ENCODE measurements at places on chromosomes 3 and 15.

- DNase-seq: no peak
Observed at GRCh38 chr3:73832426-73832825, 207.7 kb upstream of the PDZRN3 start.

- DNase-seq: peak; percentile 54
Observed at GRCh38 chr3:45123030-45123429, 23.1 kb downstream of the CDCP1 start.

GRCh38 chr3:67384760-67385397, 269.5 kb downstream of the SUCLG2 start:
- DNase-seq: peak; percentile 50

- peak; percentile 34 for DNase-seq
Observed at GRCh38 chr3:122415104-122415744, 638 bp downstream of the WDR5B start.

- no peak for DNase-seq
Observed at GRCh38 chr3:3551981-3552380, 247.2 kb upstream of the LRRN1 start.

GRCh38 chr15:94943888-94944287, 712.5 kb downstream of the MCTP2 start:
- DNase-seq: no peak

GRCh38 chr3:45596290-45596791, 1.8 kb downstream of the LIMD1 start:
- no peak for DNase-seq

- peak; percentile 61 for DNase-seq
Observed at GRCh38 chr3:136819731-136820679, 1.1 kb downstream of the SLC35G2 start.

DNA sequence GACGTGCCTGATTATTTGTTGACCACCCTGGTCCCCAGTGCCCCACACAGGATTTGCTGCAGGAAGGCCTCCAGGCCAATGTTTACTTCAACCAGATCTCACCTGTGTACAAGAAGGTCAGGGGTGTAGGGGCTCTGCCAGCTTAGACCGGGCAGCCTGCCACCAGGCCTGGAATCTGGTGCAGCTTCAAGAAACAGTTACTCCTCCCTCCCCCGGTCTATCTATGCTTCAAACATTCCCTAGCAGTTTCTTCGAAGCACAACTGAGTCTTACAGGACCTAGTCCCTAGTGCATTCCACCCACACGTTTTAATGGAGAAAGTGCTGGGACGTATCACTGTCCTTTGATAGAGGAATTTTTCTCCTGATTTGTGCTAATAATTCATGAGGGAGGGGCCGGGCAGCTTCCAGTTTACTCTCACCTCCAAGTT, 8.0 kb downstream of the SH3BP5 start:
- DNase-seq: no peak

DNA sequence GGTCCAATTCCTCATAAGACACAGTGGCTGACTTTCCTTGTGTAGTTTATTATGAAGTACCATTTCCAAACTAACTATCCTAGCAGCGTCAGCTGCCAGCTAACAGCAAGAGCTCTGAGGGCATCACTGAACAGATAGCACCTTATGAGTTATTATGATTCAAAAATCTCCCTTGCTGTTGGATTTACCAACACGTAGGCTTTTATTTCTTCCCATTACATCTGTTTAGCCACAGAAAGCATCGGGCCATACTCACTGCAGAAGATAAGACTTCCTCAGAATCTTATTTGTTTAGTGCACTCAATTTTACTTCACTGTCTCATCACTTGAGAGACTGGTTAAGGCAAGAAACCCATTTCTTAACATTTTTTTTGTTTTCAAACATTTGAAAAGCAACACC, 16.2 kb downstream of the CLDN1 start:
- DNase-seq: no peak

Measured in HTR-8/SVneo (cell line).